ENCODE measurements at places on chromosomes 5 and 9.

DNA sequence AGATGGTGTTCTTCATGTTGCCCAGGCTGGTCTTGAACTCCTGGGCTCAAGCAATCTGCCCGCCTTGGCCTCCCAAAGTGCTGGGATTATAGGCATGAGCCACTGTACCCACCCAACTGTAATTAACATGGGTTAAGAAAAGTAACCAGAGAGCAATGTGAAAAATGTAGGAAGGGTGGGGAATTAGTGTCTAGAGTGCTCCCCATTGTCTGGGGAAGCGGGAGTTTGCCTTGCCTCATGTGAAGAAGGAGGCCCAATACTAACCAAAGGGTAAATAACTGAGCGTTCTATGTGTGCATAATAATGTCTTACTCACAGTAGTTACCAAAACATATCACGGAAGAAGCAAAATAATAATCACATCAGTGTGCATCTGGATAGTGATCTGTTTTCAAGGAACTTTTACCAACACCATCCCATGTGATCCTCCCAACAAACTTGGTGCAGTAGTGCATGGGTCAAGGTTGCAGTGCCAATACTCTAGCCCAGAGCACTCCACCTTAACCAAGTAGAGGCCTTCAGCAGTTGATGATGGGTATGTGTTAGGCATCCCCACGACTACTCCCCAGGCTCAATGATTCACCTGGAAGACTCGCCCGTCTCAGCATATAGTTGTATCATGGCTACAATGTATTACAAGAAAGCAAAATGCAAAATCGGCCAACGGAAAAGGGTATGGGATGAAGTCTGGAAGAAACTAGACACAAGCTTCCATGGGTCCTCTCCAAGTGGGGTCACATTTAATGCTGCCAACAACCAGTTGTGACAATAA, 26.2 kb downstream of the GNAQ start:
- DNase-seq, result no peak

DNA sequence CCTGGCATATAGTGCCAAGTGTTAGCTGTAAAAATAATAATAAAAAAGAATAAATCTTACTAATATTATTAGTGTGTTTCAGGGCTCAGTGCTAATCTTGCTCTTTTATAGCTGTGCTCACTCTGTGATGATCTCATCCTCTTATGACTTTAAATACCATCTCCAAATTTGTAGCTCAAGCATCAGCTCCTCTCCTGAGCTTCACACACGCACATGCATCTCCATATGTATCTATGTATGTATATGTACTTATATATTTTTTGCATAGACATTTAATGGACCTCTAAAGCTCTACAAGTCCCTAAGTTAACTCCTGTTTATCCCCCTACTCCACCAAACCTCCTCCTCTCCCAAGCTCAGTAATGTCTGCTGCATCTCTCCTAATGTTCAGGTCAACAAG, 170.8 kb upstream of the NR3C1 start:
- DNase-seq, result no peak

DNA sequence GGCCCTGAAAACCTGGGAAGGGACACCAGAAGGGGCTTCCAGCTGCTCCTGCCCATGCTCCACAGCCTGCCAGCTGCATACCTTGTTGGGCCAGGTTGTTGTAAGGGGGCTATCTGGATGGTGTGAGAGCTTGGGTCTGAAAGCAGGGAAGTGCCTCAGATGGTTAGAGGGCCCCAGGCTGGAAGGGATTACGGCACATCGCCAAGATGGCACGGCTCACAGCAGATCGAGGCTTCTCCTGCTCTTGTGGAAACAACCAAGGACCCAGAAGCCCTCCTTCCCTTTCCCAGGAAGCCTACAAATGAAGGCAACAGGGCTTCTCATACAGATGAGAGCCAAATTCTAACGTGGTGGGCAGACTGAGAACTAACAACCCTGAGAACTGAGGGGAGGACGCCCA, 121.7 kb upstream of the ADCY2 start:
- no peak for DNase-seq

- DNase-seq, result no peak
Observed at GRCh38 chr5:149999866-150000255, 593 bp downstream of the TIGD6 start.

DNA sequence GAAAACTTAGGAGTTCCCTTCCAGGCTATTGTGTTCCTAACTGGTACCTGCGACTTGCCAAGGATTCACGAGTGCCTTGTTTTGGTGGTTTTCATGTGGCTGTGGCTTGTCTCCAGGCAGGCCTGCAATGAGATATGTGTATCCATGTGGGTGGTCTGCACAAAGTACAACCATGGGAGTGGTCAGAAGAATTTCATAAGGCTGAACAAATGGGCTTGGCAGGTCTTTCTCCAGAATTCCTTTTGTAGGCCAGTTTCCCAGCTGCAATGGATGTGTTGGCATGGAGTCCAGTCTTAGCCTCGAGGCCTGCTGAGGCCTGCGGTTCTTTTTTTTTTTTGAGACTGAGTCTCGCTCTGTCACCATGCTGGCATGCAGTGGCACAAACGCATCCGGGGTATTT, 28.8 kb upstream of the MELK start:
- peak; percentile 78 for DNase-seq

DNA sequence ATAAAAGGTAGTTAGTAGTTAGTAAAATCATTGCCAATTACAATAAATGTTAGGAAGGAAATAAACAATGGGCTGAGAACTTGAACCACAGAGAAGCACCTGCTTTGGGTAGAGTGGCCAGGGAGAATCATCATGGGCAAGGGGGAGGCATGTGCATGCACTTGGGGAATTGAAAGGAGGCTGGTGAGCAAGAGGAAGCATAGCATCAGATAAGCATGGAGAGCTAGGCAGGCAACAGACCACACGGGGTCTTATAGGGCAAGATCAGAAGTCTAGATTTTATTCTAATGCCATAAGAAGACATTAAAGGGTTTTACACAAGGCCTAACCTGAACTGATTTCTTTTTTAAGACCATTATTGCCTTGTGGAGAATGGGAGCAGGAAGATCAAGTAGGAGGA, 93.4 kb downstream of the PIP5K1B start:
- DNase-seq, result no peak
